ENCODE measurements at places on chromosomes 16 and 17.
A peak's percentile ranks its signal among the peaks of the same experiment; 100 is the strongest.

GRCh38 chr16:53064081-53064578 is 9.3 kb downstream of the CHD9 start:
- ATAC-seq: no peak

DNA sequence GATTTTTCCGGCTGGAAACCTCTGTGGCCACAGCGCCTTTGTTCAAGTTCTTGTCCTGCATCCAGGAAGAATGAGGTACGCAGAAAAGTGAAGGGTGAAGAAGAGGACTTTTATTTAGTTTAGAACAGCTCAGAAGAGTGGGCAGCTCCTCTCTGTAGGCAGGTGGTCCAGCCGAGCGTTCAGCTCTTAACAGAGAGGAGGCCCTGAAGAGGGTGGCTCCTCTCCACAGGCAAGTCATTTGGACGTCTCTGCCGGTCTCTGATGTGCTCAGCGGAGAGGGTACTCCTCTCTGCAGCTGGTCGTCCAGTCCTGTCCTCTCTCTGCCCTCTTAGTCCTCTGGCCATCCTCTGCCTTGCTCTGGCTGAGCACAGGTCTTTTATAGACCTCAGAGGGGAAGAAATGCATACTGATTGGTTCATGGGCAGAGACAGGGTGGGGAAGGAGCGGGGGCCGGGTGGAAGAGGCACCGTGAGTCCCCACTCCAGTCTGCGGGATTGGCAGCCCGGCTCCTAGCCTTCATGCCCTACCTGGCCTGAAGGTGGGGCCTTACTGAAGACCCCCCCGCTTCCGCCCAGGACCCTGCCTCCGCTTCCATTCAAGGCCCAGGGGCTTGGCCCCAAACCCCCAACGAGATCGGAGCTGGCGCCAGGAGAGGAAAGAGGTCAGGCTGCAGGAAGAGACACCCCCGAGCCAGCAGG is 70.0 kb upstream of the NKD1 start:
- peak; percentile 50 for ATAC-seq

GRCh38 chr17:71149607-71150006 is 971.2 kb upstream of the SOX9 start:
- no peak for ATAC-seq

- no peak for ATAC-seq
Observed at GRCh38 chr16:4615384-4616046, 827 bp upstream of the UBALD1 start.

GRCh38 chr16:85782451-85782850 is 16.9 kb downstream of the EMC8 start:
- peak; percentile 36 for ATAC-seq

DNA sequence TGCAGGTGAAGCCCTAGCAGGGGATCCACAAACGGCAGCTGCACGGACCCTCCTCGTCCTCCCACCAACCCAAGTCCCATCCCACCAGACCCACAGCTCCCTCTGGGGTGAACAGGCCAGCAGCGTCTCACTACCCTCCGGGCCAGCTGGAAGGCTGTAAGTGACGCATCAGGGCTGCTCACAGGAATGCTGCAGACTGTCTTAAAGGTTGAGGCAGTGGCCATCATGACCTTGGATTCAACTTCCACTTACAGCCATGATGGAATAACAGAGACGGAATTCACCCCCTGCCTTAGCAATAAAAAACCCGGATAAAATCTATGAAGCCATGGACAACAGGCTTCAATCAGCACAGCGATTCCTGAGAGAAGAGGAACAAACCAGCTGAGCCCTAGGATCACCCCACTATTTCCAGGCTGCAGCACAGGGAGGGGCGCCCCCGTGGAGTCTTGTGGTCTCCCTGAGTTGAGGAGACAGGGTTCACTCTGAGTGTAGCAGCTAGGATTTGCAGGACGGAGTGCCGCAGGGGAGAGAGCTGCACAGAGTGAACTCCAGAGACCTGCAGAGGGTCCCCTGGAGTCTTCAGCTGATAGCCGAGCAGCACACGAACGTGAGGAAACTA is 10.5 kb downstream of the FAM83G start:
- ATAC-seq: no peak

GRCh38 chr16:83258366-83258928 is 549.3 kb upstream of the HSBP1 start:
- ATAC-seq: no peak

DNA sequence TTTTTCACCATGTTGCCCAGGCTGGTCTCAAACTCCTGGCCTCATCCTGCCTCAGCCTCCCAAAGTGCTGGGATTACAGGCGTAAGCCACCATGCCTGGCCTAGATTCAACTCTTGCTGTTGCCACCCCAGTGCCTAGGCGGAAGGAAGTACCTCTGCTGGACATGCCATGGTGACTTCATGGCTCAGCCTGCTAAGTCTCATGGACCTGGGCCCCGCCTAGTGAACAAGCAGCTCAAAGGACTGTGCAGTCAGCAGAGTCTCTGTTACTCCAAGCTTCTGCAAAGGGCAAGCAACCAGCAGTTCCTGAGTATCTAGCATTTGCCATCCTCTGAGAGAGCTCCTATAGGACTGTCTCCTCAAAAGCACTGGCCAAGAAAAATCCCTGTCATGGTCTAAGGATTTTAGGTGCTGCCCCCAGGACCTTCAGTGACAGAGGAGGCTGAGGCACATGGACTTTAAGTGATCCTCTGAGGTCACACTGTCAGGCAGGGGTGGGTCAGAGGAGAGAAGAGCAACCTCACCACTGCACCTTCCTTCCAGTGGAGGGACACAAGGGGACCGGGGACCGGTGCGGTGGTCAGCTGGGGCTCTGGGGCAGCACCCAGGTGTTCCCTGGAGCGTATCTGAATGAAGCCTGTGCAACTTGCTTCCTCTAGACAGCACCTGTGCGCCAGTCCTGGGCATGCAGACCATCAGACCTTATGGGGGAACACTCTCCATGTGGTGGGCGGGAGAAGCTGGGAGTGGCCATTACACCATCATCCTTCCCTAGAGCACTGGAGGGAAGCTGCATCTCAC is 71.3 kb downstream of the IL21R start:
- no peak for ATAC-seq

GRCh38 chr17:78498848-78499247 is 78.3 kb downstream of the DNAH17 start:
- ATAC-seq: no peak

DNA sequence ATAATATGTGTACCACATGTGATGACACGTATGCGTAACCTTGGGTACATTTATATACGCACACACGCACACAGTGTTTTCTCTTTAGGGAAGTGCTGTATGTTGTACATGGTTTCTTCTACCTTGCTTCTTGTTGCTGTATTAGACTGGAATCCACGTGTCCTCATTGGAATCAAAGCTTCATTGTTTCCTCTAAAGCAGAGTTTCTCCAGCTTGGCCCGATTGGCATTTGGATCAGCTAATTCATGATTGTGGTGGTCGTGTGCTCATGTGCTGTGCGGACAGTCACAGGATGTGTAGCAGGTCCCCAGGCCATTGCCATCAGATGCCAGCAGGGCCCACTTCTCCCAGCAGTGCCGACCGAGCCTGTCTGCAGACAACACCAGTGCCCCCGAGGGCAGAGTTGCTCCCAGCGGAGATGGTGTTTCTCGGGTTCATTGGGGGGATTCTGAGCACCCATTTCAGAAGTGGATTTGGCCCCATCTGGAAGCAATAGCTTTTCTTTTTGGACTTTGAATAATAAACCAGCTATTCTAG is 148.4 kb downstream of the RPTOR start:
- no peak for ATAC-seq

DNA sequence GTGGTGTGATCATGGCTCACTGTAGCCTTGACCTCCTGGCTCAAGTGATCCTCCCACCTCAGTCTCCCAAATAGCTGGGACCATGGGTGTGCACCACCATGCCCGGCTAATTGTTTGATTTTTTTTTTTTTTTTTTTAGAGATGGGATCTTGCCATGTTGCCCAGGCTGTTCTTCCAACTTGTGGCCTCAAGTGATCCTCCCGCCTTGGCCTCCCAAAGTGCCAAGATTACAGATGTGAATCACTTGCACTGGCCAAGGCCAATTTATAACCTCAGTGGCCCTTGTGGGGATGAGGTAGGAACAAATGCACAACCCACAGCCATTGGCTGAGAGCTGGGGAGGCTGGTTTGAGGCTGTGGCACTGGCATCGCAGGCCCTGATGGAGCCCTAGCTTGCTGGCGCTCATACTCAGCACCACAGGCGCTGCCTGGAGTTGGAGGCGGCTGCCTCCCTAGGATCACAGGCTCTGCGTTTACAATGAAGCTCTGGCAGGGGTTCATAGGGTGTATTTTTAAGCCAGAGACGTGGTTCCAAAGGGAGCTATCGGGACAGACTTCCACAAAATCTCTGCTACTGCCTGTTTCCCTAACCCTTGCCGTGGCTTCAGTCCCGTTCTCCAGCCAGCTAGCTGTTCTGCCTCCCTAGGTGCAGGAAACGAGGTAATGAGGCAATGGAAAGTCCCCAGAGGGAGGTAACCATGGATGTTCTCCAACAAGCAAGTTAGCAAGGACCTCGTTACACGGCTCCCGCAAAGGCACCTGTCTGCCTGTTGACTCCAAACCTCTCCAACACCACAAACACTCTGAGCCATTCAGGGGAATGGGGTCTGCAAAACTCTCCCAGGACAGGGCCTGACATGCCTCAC is 2.9 kb downstream of the ABCA3 start:
- ATAC-seq: no peak

GRCh38 chr16:70682239-70683145 is 3.4 kb downstream of the MTSS2 start:
- ATAC-seq: no peak

DNA sequence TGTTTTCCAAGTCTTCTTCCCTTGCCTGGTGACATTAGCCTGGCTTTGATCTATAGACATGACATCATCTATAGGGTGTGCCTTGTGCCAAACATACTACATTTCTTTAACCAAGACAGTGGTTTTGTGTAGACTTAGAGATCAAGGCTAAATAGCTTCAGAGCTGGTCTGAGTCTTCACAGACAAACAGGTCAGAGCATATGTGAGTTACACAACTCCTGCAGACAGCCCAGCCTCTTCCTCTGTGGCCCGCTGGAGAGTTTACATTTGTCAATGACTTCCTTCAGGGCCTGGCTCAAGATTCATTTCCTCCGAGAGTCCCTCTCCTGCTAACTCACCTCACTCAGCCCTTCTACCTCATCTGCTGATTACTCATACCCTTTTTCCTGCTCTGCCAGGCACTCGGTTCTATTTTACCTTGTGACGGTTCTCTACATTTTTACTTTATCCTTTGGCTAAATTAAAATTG is 73.1 kb upstream of the TANC2 start:
- ATAC-seq: peak; percentile 90

GRCh38 chr17:17540935-17541639 is 44.9 kb upstream of the RASD1 start:
- no peak for ATAC-seq

DNA sequence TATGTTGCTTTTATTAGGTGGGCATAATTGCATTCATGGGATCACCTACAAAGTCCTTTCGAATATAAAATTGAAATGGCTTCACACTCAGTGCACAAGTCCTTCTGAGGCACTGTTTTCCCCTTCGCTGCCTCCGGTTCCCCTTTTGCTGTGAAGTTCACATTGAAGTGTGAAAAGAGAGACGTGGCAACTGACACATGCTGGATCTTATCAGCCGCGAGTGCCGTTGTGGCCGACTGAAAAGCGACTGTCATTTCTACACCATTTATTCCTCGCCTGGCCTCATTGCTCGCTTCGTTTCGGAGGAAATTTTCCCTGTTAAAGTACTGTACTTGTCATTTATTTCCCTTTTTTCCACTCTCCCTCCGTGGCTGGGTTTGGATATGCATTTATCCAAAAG is 423.5 kb downstream of the MAF start:
- no peak for ATAC-seq

- ATAC-seq: no peak
Observed at GRCh38 chr17:5391678-5392077, 27.8 kb downstream of the NUP88 start.

DNA sequence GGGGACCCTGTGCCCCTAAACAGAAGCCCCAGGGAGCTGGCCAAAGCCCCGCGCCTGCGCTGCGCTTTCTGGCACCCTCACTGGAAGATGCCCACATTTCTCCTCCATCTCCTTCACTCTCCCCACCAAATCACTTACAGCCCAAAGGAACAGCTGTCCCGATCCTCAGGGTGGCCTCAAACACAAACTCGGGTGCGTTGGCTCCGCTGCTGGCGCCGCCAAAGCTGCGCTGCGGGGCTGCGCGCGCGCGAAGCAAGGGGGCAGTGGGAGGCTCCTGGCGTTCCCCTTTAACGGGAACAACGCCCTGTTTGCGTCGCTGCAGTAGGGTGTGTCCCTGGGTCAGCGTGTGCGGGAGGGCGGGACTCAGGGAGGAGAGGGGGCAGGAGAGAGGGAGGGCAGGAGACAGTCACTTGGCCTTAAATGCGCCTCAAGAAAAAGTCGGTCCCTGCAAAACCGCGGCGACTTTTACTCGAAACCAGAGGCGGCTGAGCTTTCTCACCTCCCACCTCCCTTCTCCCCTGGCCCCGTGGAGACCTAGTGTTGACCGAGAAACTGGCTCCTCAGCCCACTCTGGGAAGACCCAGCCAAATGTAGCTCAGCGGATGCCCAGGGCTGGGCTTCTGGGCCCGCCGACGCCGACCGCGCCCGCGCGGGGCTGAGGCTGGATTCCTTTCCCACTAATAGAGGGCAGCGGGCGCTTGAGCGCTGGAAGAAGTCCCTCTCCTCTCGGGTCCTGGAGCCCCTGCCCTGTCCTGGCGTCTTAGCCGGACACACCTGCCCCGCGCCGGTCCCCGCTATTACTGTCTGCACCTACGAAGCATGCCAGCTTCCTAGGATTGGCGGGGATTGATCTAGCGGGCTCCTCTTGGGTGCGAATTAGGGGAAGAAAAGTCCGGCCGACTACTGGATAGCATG is 2.6 kb downstream of the PMP22 start:
- peak; percentile 56 for ATAC-seq

- ATAC-seq: no peak
Observed at GRCh38 chr17:78524870-78525510, 52.2 kb downstream of the DNAH17 start.

GRCh38 chr17:74738051-74738996 is 1.3 kb downstream of the RAB37 start:
- no peak for ATAC-seq

DNA sequence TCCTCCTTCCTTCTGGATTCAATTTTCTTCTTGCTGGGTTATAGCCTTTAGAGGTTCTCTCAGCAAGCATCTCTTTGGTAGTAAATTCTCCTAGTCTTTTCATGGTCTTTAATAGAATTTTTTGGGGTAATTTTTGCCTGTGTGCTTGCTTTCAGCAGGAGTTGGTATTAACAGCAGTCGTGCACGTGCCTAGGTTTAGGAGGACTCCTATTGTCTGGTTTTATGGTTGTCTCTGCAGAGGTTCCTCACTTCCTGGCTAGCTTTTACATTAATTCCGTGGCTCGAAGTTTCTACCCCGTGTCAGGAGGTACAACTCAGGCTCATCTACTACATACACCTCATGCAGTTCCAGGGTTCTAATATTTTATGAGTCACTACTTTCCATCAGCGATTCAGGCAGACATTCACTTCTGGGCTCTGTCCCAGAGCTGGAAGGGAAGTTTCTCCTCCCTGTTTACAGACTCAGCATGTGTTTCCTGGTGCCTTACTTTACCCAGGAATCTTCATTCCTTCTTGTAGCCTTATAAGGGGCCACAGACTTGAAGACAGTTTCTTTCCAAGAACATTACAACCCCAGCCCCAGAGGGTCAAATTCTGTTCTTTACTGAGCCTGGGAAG is 643.6 kb downstream of the HS3ST4 start:
- no peak for ATAC-seq
